ENCODE measurements at places on chromosomes 3 and 15. TPM values are rescaled to one million over a fixed set of nuclear protein-coding genes. Genes with fewer than 3 reads are reported as not detected.

The CKMT1A gene
- polyA plus RNA-seq, result 2.5 TPM

The TMEM40 gene
- polyA plus RNA-seq, result 2.2 TPM

The DAZL gene
- polyA plus RNA-seq, result not detected

The ACAN gene
- polyA plus RNA-seq, result 2.1 TPM

The CDC25A gene
- polyA plus RNA-seq, result 14.1 TPM

The EPM2AIP1 gene
- 69.5 TPM for polyA plus RNA-seq

The TNIK gene
- polyA plus RNA-seq, result 19.2 TPM

The SIDT1 gene
- polyA plus RNA-seq, result 3.8 TPM

The WDR72 gene
- polyA plus RNA-seq, result 82.4 TPM

The PSMA4 gene
- 268 TPM for polyA plus RNA-seq

The CHRM5 gene
- polyA plus RNA-seq, result 0.35 TPM

The C3orf22 gene
- 0.10 TPM for polyA plus RNA-seq

The ADAMTS17 gene
- 2.3 TPM for polyA plus RNA-seq

The PLA2G4D gene
- 0.07 TPM for polyA plus RNA-seq

The DUOX1 gene
- 7.8 TPM for polyA plus RNA-seq

The SLC22A13 gene
- 4.4 TPM for polyA plus RNA-seq

The GOLGA6L7 gene
- polyA plus RNA-seq, result 1.1 TPM

The ABI3BP gene
- polyA plus RNA-seq, result 26.8 TPM

The SLC2A2 gene
- 19.5 TPM for polyA plus RNA-seq

The SPESP1 gene
- polyA plus RNA-seq, result 6.9 TPM

The CLDN16 gene
- 35.6 TPM for polyA plus RNA-seq

The CDCP1 gene
- polyA plus RNA-seq, result 1.2 TPM
